ENCODE measurements at places on chromosomes 1 and 21. TPM values are rescaled to one million over a fixed set of nuclear protein-coding genes. Genes with fewer than 3 reads are reported as not detected.

DNA sequence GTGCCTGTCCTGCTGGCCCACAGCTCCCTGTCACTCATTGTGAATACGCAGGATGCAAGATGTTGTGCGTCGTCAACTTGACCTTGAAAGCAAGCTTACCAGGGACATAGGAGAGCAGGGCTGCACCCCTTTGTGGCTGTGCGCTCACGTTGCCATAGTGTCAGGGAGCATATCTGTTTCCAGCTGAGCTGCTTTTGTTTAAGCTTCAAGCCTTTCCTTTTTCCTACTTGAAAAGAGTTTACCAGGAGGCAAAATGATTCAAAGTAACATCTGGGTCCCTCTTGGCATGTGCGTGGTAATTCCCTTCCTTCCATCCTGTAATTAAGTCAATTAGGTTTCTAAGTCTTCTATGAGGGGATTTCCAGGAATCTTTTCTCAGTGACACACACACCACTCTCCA is 537.1 kb downstream of the AJAP1 start:
- DNase-seq = no peak
- H3K4me3 ChIP-seq = no peak overlapping the region
- no peak overlapping the region for H3K27ac ChIP-seq
- no peaks in the 10 kb centered on the region for H3K4me1 ChIP-seq
- H3K27me3 ChIP-seq = no peaks in the 10 kb centered on the region

DNA sequence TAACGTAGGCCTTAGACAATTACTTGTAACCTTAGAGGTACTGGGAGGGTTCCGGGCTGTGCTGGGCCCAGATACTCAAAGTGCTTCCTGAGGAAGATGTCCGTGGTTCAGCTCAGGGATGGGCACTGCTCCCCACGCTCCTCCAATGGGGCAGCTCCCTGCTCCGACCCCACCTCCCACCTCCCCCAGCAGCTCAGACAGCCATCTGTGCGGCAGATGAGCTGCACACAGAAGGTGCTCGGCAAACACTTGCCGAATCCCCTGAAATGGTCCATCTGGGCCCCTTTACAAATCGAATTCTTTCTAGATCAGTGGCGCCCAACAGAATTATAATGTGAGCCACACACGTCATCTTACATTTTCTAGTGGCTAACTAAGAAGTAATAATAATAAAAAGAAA is 242.4 kb upstream of the RAB4A start:
- no peaks in the 10 kb centered on the region for H3K36me3 ChIP-seq
- H3K27me3 ChIP-seq = no peaks in the 10 kb centered on the region
- no peak overlapping the region for H3K27ac ChIP-seq
- no peak overlapping the region for H3K4me3 ChIP-seq
- no peak for DNase-seq

DNA sequence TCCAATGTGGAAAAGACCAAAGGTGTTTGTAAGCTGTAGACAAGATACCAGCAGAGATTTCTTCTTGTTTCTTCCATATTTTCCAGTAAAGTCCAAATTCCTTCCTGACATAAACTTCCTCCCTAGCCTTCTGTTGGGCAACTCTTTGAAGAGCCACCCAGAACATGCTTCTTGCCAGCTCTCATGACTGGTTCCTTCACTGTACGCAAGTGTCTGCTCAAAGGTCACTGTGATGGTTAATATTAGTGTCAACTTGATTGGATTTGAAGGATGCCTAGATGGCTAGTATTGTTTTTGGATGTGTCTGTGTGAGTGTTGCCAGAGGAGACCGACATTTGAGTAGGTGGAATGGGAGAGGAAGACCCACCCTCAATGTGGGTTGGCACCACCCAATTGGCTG is 416.6 kb upstream of the RUNX1 start:
- no peaks in the 10 kb centered on the region for H3K36me3 ChIP-seq
- no peak overlapping the region for H3K4me3 ChIP-seq
- no peak for DNase-seq
- H3K4me1 ChIP-seq = no peaks in the 10 kb centered on the region

The GJA8 gene
- not detected for total RNA-seq

All from gastrocnemius medialis (tissue), 4 donors.